ENCODE measurements at places on chromosomes 11 and 22. TPM values are rescaled to one million over a fixed set of nuclear protein-coding genes. Genes with fewer than 3 reads are reported as not detected.

Gene OR51F2
- total RNA-seq: not detected

Gene OR51B2
- total RNA-seq: not detected

Gene TPBGL
- 0.19 TPM for total RNA-seq

Gene OR10A2
- not detected for total RNA-seq

Gene YPEL4
- 1.8 TPM for total RNA-seq

Gene MMP3
- not detected for total RNA-seq

Gene CACNA1I
- total RNA-seq: 0.38 TPM

Gene CD248
- 107 TPM for total RNA-seq

Gene VPREB1
- not detected for total RNA-seq

Gene AMOTL1
- total RNA-seq: 54.9 TPM

Gene SAA2
- 37.2 TPM for total RNA-seq

Gene KCNJ5
- 3.2 TPM for total RNA-seq

Gene B4GALNT4
- total RNA-seq: 3.6 TPM

Gene OR56A1
- not detected for total RNA-seq

Gene RAG1
- total RNA-seq: 0.44 TPM

Gene ALX4
- total RNA-seq: 0.09 TPM

Gene OMP
- total RNA-seq: not detected

Gene LGALS12
- total RNA-seq: 98.5 TPM

Gene CCDC86
- total RNA-seq: 22.4 TPM

Gene TSSK2
- total RNA-seq: 0.79 TPM

Gene LDHAL6A
- total RNA-seq: not detected

Gene MRGPRX4
- total RNA-seq: not detected

Gene EXPH5
- 0.32 TPM for total RNA-seq

Gene CHRM1
- total RNA-seq: not detected

Gene STK33
- 2.4 TPM for total RNA-seq

Gene MS4A15
- not detected for total RNA-seq

Gene KRTAP5-1
- not detected for total RNA-seq

Gene MUC5AC
- not detected for total RNA-seq

Gene CCDC188
- total RNA-seq: 0.56 TPM

Gene CHADL
- 0.56 TPM for total RNA-seq

Gene CDKN1C
- 314 TPM for total RNA-seq

Gene LRRC74B
- total RNA-seq: not detected

Gene TSKU
- 153 TPM for total RNA-seq

Gene INS
- total RNA-seq: not detected

Gene MUC6
- total RNA-seq: not detected

Gene C1QTNF5
- 18.0 TPM for total RNA-seq

Gene CD3D
- 2.7 TPM for total RNA-seq

Gene TMA7B
- not detected for total RNA-seq

Gene CALCB
- total RNA-seq: 0.36 TPM

Gene ZNF70
- 3.5 TPM for total RNA-seq

Gene CSNK2A3
- total RNA-seq: 1.6 TPM

Gene GRAMD1B
- 8.5 TPM for total RNA-seq

Gene CCDC15
- 0.88 TPM for total RNA-seq

Gene OR2AG1
- not detected for total RNA-seq

Gene KLHL35
- total RNA-seq: 1.8 TPM

Gene TRIM49
- not detected for total RNA-seq

Gene PHETA2
- 14.6 TPM for total RNA-seq

Gene OR52I1
- total RNA-seq: not detected

Gene TEX12
- total RNA-seq: 0.96 TPM

Gene KCNA4
- not detected for total RNA-seq

Gene CNTN5
- total RNA-seq: not detected

Gene CRYBA4
- not detected for total RNA-seq

Gene OR2AG2
- total RNA-seq: not detected
